ENCODE measurements at places on chromosomes 3 and 15.

GRCh38 chr3:78257951-78258530, 1218.1 kb downstream of the ROBO2 start:
- DNase-seq: no peak

DNA sequence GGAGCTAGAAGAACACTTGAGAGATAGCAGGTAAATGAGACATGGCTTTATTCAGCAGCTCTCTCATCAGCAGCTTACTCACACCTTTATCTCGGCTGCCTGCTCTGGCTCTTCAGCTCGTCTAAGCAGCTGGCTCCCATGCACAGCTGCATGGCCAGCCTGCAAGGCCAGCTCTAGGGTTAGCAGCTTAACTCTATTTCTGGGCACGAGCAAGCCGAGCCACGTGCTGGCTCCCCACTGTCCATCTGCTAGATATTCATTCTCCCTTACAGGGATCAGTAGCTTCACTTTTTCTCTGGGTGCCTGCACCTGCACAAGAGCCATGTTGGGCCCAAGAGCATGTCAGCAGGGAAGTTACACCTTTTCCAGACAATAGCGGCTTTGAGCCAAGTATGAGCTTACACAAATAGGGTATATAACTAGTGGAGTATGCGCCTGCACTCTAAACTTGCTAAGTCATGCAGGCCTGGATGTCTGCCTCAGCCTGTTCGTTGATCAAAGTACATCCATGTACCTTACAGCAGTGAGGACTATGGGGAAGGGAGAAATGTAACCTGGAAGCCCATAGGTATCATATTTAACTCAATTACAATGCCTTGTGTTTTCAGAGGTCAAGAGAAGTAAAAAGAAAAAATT, 174.9 kb upstream of the SNTN start:
- DNase-seq: no peak

DNA sequence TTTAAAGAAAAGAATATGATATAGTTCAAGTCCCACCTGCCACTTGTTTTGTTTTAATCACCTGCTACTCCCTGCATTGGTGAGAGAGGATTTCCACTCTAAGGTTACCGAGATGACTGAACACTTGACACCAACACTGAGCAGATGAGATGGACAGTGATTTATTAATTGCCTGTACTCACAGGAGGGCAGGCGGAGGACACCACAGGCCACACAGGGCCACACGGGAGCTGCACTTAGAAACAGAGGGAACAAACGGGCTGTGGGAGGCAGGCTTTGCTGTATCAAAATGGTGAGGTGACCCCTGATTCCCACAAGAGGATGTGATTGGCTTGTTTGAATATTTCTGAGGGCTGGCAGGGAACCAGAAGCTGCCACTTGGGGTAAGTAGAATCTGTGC, 10.8 kb downstream of the MINAR1 start:
- DNase-seq: no peak

DNA sequence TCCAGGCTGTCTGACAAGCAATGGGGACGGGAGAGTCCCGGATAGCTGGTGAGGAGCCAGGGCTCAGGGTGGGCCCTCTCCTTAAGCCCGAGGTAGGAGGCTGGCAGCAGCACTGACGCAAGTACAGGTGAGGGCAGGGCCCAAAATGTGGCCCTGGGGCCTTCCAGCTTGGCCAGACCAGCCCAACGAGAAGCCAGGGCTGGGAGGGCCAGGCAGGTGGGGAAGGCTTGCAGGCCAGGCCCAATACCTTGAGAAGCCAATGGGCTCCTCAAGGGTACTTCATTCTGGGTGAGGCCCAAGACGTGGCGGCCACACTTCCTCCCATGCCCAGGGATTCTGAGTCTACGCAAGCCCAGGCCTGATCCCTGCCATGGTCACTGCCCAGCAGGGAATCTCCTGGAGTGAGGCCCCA, 37.2 kb downstream of the AMOTL2 start:
- no peak for DNase-seq

DNA sequence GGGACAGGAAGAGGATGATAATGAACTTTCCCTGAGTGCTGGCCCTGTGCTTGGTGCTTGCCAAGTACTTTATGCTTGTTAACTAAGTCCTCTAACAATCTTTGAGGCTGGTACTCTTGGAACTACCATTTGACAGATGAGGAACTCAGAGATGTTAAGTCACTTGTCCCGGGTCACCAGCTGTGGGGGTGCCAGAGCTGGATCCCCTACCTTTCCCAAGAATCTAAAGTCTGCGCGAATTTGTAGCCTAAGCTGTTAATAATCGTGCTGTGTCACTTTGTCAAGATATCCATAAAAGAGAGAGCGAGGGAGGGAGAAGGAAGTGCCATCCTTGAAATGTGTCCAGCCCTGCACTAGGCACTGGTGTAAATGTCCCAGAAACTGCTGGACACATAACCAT, 19.0 kb upstream of the ACOX2 start:
- DNase-seq: no peak

DNA sequence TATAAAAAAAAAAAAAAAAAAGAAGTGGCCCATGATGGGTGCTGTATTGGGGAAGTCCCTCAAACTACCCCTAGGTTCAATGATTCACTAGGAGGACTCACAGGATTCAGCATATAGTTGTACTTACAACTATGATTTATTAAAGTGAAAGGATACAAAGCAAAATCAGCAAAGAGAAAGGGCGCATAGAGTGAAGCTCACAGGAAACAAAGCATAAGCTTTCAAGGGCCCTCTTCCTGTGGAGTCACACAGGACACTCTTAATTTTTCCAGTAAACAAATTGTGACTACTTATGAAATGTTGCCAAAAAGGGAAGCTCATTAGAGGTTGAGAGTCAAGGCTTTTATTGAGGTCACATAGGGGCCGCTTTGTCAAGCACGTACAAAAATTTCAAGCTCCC, 153.7 kb upstream of the GAP43 start:
- no peak for DNase-seq

DNA sequence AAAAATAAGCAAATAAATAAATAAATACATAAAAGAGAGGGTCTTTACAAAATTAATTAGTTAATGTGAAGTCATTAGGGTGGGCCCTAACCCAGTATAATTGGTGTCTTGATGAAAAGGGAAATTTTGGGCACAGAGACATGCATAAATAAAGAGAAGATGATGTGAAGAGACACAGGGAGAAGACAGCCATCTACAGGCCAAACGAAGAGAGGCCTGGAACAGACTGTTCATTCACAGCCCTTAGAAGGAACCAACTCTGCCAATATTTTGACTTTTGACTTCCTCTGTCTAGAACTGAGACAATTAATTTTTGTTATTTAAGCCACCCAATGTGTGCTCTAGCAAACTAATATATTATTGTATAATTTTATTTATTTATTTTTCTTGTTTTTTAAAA, 29.6 kb upstream of the SELENOK start:
- DNase-seq: no peak

DNA sequence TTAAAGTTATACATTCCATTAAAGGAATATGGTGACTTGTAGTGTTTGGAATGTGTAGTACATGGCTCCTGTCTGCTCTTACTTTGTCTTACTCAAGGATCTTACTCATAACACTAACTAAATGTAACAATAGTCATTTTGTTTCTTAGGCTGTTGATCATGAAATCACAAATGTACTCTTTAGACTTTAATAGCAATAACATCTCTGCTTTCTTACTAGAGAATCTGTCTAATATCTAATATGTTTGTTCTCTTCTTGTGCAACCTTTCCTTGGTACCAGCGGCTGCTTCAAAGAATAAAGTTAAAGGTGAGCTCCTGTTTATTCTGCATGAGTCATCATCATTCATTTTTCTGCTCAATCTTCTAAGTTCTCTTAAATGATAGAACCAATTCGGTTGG, 767.5 kb downstream of the CADM2 start:
- DNase-seq: no peak

GRCh38 chr15:89851673-89852341, 37.2 kb upstream of the ANPEP start:
- no peak for DNase-seq

DNA sequence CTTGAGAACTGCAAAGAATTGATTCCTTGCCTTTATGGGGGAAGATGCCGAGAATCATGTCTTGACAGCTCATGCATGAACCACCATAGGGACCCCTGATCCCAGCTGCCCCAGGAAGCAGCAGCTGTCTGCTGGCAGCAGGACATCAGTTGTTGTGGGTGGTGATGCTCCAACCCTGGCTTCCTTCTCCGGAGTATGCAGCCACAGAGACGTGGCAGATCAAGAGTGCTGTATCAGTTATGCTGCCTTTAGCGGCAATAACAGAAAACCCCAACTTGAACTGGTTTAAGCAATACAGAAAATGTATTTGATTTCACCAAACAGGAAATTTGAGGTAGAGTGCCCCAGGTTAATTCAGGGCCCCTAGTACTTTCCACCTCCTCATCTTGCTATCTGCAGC, 92.2 kb upstream of the TNFAIP8L3 start:
- DNase-seq: no peak

- no peak for DNase-seq
These were observed 498.1 kb downstream of the MAGI1 start for GRCh38 chr3:65540666-65541065.

DNA sequence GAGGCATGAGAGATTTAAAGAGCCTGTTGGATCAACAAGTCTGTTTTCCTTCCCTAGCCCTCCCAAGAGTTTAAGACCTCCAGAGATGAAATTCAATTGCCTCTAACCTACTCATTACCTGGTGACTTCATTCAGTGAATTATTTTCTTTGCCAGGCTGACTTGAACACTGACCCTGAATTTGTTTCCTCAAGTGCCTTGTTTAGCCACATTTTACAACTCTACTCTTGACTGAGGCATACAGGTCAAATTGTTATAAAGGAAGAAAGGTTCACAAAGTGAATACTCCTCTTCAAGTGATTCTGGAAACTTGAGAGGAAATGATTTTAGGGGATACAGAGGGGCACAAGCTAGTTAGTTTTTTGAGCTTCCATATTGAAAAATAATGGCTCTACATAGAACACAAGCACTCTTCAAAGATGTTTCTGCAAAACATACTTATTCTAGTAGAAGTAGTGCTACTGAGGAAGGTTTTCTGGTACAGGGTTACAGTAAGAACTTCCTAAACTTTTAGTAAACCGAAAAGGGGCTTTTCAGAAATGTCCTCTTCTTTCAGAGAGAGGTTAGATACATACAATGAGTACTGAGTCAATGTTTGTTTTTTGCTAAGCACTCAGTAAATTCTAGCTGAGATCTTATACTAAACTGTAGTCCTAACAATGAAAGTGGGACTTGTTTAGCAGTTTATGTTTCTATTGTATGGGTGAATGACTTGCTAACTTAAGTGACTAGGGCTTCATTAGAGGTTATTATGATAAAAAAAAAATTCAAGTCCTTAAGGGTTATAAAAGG, 137.4 kb upstream of the SATB1 start:
- no peak for DNase-seq

- DNase-seq: no peak
These were observed 16.4 kb upstream of the BOC start for GRCh38 chr3:113194823-113195401.

GRCh38 chr15:70116317-70116716, 18.6 kb upstream of the TLE3 start:
- DNase-seq: no peak

DNA sequence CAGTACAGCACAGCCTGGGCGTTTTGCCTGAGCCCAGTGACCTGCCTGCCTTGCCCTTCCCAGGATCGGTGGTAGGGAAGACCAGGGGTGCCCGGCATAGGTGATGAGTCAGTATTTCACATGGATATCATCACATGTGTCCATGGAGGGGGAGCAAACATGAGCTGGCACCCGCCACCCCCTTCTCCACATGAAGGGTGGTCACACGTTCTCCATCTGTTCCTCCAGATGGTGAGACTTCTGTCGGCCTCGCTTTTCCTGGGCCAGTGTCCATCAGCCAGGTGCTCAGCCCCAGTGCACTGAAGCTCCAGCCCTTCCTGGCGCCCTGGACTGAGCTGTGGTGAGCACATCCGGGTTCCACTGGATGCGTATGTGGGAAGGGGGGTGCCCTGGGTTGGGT, 208.4 kb downstream of the UBE3A start:
- DNase-seq: no peak

- no peak for DNase-seq
These were observed 7.1 kb downstream of the COL8A1 start for GRCh38 chr3:99645277-99646106.

- DNase-seq: no peak
These were observed 30.7 kb downstream of the LMCD1 start for GRCh38 chr3:8532251-8532871.

DNA sequence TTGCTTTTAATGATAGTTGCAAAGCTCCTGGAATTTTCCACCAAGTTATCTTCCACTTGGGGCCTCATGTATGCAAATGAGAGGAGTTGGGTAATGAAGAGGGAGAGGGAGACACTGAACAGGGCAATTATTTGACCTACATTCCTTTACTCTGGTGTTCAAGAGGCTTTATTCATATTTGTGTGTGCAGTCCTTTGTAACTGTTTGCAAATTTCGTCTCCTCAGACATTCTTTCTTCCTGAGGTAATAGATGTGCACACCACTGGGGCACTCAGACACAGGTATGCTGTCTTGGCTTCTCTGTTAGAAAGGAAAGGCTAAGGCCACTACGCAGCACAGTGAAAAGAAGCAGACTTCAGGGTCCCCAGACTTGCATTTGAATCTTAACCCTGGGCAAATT, 189.7 kb upstream of the IL12A start:
- no peak for DNase-seq

DNA sequence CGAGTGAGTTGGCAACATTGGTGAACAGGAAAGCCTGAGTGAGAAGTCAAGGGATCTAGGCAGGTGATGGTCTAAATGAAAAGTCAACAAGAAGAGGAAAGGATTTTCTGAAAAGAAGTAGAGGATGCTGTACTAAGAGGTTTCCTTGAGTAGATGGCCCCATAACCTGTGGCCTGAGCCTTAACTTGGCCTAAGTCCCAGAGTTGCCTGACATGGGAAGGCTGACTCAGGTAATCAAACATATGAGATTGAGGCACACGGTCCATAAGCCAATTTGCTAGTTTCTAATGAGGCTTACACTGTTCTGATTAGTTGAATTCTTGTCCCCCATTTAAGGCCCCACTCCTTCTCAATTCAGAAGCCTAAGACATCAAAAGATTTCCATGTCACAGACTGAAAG, 262.5 kb upstream of the LMCD1 start:
- no peak for DNase-seq

GRCh38 chr15:60184579-60184978, 180.5 kb downstream of the FOXB1 start:
- no peak for DNase-seq

GRCh38 chr3:23806534-23807423, 1.0 kb downstream of the UBE2E1 start:
- no peak for DNase-seq

GRCh38 chr3:158658889-158659288, 13.6 kb downstream of the LXN start:
- no peak for DNase-seq

DNA sequence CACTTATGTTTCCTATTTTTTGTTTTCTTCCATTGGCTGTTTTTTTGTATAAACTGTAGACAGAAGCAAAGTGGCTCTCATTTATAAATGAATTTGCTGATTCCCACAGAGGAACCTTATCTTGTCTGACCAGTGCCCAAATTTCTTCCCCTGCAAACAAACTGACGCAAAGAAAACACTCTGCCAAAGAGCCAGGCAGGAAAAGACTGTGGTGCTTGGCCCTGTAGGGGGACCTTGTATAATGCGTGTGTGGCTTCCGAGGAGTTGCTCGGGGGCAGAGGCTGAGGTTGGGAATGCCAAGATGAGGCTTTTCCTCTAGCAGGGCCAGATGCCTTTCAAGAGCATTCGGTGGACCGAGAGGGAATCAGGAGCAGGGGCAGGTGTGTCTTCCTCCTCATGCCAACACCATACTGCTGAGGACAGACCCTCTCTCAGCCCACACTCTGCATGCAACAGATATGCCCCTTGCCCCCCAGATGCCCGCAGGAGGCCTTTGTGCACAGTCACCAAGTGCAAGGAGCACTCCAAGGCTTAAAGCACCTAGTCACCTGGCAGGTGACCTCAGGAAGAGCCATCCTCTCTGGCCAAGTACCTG, 104.3 kb upstream of the ABHD17C start:
- DNase-seq: no peak
